ENCODE measurements at places on chromosomes 3 and 15.
A peak's percentile ranks its signal among the peaks of the same experiment; 100 is the strongest.

DNA sequence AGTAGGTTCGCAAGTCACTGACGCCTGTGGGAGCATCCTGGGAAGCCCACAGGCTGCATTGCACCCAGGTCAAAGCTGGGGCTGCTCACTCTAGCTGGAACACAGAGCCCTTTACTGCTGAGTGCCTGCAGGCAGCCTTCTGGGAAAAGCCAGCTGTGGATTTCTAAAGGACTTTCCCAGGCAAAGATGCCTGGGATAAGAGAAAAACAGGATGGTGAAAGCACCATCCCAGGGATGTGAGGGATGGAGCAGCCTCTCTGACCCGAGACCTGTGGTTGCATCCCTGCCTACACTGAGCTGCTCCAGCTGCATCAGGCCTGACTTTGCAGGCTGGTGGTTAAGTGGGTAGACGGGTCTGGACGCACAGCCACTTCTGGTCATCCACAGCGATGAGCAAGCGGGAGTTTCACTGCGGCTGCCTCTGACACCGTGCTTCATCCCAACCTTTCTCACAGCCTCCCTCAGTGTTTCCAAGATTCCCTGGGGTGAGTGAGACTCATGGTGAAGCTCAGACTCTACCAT, 52.5 kb upstream of the AMOTL2 start:
- no peak for DNase-seq

DNA sequence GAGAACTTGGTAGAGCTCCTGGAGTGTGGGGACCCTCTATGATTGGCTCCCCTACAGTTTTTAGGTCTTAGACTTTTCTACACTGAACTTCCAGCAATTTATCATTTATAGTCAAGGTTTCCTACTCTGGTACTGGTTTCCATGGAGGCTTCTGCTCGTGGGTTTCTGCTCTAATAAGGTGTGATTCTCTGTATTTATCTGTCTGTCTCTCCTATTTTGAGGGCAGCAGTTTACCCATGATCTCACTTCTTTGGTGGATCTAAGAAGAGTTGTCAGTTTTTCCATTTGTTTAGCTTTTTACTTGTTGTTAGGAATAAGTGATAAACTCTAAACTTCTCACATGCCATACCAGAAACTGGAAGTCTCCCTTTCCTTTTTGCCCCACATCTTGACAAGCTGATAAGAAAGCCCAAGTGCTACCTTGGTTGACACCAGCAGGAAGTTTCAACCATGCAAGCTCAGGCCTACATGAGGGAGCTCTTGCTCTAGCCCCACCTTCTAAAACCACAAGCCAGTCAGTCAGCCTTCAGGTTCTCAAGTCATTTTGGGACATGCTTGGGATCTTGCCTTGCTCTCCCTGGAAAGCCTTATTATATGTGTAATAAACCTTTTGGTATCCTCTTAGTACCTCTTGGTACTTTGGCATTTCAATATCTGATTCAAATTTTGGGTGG, 10.0 kb downstream of the TIMMDC1 start:
- peak; percentile 37 for DNase-seq

GRCh38 chr15:101510212-101511197, 21.0 kb upstream of the PCSK6 start:
- DNase-seq: no peak

GRCh38 chr3:32239307-32240158, 1.1 kb downstream of the CMTM8 start:
- DNase-seq: no peak

DNA sequence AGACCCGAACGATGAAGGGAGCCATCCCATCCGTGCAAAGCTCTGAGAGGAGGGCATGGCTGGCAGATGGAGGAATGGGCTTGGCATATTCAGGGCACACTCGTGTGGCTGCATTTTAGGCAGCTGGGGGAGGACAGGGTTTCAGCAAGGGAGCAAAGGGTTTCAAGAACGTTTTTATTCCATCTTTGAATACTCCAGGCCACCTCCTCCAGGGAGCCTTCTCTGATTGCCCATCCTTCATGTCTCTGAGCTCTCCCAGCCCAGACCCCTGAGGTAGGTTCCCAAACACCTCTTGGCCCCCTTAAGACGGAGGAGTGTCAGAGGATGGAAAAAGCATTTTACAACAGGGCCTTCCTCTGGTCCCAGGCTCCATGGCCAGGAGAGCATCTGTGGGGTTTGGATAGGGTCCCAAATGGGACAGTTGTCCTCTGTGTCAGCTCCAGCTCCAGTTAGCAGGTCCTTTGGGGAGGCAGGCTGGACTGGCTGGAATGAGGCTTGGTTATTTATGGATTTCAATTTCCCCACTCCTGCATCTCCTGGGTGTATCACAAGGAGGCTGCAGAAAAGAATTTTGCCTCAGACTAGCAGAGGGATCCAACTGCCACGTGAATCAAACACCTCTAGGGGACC, 17.7 kb upstream of the SLC6A1 start:
- DNase-seq: no peak

GRCh38 chr3:13137941-13138832, 65.0 kb upstream of the IQSEC1 start:
- DNase-seq: no peak

DNA sequence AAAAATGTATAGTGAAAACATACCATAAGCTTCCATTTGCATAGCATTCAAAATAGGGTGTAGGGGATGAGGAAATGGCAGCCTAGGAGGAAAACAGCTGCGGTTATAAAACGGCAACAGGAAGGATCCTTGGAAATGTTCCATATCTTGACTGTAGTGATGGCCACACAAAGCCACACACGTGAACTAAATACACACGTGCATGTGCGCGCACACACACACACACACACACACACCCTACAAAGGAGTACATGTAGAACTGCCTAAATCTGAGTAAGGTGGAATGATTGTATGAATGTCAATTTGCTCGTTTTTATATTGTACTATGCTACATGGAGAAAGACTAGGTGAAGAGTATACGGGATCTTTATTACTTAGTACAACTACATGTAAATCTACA, 3.9 kb upstream of the IREB2 start:
- no peak for DNase-seq

DNA sequence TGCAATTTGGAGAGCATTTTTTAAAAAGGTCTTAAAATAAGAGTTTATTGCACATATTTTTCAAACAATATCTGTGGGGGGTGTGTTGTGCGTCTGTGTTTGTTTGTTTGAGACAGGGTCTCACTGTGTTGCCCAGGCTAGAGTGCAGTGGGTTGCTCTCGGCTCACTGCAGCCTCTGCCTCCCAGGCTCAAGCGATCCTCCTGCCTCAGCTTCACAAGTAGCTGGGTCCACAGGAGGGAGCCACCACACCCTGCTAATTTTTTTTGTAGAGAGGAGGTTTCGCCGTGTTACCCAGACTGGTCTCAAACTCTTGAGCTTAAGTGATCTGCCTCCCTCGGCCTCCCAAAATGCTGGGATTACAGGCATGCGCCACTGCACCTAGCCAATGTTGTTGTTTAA, 2.7 kb downstream of the MLF1 start:
- DNase-seq: no peak

GRCh38 chr3:101184111-101184510, 136.3 kb downstream of the IMPG2 start:
- DNase-seq: no peak

GRCh38 chr15:78457101-78457500, 19.1 kb downstream of the IREB2 start:
- DNase-seq: no peak

GRCh38 chr15:31488437-31489204, 162.0 kb downstream of the KLF13 start:
- DNase-seq: peak; percentile 43

GRCh38 chr3:138066383-138066782, 49.0 kb downstream of the DZIP1L start:
- peak; percentile 66 for DNase-seq

- DNase-seq: no peak
Observed at GRCh38 chr3:107676469-107677309, 153.9 kb downstream of the BBX start.

DNA sequence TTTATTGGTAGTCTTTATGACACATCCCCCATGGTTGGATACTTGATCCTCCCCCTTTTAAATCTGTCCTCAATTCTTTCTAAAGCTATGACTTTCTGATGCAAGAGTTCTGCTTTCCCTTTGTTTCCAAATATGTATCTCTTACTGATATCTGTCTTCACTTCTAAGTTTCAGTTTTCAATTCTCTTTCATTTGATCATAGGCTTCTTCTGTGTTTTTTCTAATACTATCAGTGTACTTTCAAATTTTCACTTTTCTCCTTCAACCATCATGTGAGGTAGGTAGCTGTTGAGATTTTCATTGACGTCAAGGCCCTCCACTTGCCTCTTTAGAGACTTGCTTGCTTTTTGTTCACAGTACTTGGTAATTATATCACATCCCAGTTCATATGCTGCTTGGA, 436.5 kb downstream of the CNTN4 start:
- DNase-seq: no peak

- no peak for DNase-seq
Observed at GRCh38 chr3:186525369-186526255, 18.6 kb downstream of the CRYGS start.

- no peak for DNase-seq
Observed at GRCh38 chr3:188053710-188054380, 100.1 kb upstream of the LPP start.

DNA sequence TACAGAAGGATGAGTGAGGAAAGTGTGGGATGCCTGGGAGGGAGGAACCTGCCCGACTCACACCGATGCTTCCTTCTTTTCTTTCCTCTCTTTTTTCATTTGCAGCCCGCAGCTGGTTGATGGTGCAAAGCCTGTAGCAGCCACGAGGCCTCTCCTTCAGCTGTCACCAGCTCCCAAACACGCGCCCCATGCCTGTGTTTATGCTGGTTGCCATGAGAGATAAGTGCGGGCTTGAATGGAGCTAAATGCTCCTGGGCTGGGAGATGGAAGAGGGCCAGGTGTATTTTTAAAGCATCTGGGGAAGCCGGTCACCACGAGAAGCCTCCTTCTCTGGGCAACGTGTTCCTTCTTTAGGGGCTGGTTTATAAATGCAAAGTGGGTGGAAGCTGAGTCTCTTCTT, 9.3 kb downstream of the COLQ start:
- no peak for DNase-seq

GRCh38 chr3:114452256-114452655, 158.4 kb downstream of the TIGIT start:
- DNase-seq: no peak

DNA sequence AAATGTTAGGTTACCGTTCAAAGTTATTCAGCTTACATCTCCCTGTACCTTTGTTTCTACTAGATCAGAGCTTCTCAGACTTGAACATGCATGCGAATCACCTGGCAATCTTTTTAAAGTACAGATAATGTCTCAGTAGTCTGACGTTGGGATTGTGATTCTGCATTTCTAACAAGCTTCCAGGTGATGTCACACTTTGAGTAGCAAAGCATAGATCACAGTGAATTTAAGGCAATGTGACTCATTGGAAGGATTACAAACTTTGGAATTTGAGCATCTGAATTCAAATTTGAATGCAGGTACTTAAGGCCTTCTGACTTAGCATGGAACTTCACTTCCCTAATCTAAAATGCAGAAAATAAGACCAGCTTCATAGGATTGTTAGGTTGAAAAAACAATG, 10.8 kb upstream of the ZMAT3 start:
- no peak for DNase-seq

DNA sequence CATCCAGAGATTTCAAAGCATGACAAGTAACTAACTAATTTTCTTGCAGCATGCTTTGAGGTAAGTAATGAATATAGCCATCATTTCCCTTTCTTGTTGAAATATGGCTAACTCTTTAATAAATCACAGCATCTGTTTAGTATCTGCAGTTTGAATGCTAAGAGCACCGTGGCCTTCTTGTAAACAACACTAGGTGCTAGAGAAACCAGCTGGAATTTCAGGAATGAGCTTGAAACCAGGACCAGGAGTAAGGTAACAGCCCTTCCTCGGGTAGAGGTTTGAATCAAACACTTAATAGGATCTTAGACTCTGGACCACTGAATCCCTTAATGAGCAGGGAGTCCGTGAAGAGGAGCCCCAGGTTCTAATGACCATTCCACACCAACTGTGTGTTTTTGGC, 13.6 kb downstream of the CALML4 start:
- DNase-seq: no peak

GRCh38 chr3:158565076-158565475, 5.9 kb upstream of the MLF1 start:
- no peak for DNase-seq

GRCh38 chr15:39244776-39245175, 336.1 kb upstream of the THBS1 start:
- DNase-seq: no peak

GRCh38 chr3:78734048-78734637, 1033.7 kb downstream of the ROBO1 start:
- DNase-seq: no peak

- no peak for DNase-seq
Observed at GRCh38 chr15:63373866-63374548, 7.6 kb downstream of the CA12 start.

DNA sequence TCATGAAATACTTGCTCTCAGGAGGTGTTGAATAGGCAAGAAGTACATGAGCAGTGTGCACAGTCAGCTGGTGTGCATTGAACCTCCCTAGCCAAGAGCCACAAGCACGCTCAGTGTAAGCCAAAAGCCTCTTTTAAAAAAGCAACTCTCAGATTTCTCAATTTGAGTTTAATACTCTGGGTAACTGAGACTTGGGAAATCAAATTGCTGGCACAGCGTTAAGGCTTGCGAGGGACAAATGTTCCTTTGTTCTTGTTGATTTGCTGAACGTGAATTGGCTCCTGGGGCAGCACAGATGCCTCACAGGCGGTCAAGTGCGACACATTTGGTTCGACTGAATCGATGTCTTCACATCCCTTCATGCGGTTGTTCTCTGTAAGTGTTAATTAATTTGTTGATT, at the start of gene FAM240A:
TSS of gene FAM240A (plus strand) at position 202 of the 400 bp plus-strand sequence. CDS start at position 361, 159 bp downstream.
- no peak for DNase-seq

DNA sequence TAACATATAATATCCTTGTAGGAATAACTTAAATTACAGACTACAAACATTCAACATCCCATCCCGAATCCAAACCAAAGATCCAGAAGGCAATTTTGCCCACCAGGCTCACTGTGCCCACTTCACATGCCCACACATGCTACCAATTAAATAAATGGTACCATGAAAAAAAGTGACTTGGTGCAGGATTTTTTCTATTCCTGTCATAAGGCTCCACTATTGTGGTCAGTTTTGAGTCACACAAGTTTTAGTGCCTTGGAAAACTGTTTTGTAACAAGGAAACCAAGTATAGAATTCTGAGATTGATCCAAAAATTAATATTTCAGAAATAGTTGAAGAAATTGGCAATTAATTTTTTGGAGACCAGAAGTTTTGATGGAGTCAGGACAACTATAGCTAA, 470.1 kb upstream of the THBS1 start:
- no peak for DNase-seq

- peak; percentile 50 for DNase-seq
Observed at GRCh38 chr3:58492494-58492905, 604 bp downstream of the KCTD6 start.

GRCh38 chr3:41175365-41175764, 23.9 kb upstream of the CTNNB1 start:
- no peak for DNase-seq

DNA sequence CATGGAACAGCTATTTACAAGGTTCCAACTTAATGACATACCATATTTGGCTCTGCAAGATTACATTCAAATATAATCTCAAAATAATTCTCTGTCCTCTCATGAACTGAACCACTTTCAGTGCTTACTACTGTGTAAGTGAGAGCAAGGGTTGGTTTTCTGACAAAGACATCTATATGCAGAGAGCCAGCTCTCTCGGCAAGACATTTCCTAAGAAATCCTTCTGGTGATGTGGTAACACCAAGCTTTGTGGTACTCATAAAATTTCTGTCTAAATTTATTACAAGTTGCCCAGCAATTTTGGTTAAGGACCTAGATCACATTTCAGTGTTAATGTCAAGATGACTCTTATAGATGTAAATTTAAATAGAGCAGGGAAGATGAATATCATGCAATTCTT, 184.9 kb downstream of the GAP43 start:
- no peak for DNase-seq

Measured in activated CD4-positive, alpha-beta T cell treated with anti-CD3 and anti-CD28 coated beads for 48 hours (primary cell).